ENCODE measurements at places on chromosomes 7 and 10.

GRCh38 chr7:148856578-148856881, 27.6 kb downstream of the EZH2 start:
- DNase-seq = no peak

DNA sequence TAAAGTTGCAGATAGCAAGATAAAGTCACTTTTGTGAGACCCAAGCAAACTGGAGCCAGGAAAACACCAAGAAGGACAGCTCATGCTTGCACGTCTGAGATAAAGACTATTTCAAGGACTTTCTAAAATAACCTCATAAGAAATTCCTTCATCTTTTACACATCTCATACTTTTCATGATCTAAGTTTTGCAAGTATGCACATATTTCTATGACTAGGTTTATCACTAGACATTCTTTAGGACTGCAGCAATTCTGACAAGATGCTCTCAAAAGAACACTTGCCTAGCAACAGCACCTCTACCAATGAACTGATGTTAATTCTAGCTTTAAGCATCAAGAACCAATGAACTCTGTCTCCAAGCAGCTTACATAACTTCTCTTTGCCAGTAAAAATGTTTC, 457.6 kb downstream of the SEMA3D start:
- DNase-seq = no peak

- no peak for DNase-seq
These were observed 23.6 kb downstream of the PITRM1 start for GRCh38 chr10:3148994-3149393.

GRCh38 chr10:32189400-32190084, 133.3 kb upstream of the KIF5B start:
- DNase-seq = no peak

DNA sequence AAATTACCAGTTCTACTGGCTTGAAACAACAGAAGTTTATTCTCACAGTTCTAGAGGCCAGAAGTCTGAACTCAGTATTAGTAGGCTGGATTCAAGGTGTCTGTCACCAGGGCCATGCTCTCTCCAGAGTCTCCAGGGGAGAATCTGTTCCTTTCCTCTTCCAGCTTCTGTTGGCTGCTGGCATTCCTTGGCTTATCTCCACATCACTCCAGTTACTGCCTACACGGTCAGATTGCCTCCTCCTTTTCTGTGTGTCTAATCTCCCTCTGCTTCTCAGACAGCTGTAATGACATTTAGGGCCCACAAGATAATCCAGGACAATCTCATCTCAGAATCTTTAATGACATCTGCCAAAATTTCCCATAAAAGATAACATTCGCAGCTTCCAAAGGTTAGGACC, 36.6 kb downstream of the MAPK8 start:
- no peak for DNase-seq

- no peak for DNase-seq
These were observed 19.6 kb downstream of the SRI start for GRCh38 chr7:88200261-88200660.

- no peak for DNase-seq
These were observed 56.5 kb upstream of the EEPD1 start for GRCh38 chr7:36096460-36097095.

- no peak for DNase-seq
These were observed 43.7 kb downstream of the RNF32 start for GRCh38 chr7:156684251-156684650.

DNA sequence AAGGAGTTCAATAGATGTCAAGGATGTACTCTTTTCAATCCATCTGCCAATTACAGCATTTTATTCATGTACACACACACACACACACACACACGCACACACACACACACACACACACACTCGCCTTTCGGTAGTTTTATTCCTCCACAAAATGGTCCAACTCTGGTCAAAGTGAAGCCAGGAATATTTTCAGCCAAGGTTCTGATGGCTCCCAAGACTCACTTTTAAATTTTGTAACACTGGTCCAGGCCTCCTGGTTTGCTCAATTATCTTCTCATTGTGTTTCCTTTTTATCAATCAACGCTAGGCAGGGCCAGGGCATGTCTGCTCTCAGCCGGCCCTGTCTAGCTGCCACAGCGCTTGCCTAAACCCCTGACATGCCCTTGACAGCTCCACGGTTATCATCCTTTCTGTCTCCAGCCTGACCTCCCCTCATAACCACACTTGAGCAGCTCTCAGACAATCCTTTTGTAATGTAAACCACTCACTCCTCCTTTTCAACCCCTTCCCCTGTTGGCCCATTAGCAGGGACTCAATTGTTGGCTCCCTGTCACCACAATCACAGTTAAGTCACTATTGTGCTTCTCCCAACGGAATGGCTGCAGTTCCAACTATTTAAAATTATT, 115.1 kb downstream of the ICA1 start:
- no peak for DNase-seq

DNA sequence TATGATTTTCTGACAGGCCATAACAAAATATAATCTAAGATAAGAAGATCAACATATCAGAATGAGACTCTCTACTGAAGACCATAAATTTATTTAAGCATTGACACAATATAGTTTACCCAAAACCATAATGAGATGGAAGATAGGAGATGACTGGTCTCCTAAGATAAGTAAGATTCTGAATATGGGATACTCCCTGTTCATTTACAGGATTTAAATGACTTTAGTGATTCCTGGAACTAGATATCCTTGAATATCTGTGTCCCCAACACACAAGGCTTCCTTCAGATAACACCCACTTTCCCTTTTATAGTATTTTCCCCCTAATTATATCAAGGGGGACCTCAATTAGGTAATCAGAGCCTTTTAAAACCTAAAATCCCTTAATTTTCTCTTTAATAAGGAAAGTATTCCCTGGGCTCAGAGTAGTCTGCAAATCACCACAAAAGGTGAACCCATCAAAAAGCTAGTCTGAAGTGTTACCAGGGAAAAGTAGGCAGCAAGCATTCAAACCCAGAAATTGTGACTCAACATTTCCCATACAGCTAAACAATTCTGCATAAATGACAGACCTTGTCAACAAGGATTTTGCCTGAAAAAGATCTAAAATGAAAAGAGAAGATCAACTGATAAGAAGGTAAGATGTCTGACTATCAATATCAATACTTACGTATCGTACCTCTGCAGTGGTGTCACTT, 99.9 kb downstream of the CNOT4 start:
- DNase-seq = no peak

- no peak for DNase-seq
These were observed 597.3 kb upstream of the POT1 start for GRCh38 chr7:125526958-125527357.

DNA sequence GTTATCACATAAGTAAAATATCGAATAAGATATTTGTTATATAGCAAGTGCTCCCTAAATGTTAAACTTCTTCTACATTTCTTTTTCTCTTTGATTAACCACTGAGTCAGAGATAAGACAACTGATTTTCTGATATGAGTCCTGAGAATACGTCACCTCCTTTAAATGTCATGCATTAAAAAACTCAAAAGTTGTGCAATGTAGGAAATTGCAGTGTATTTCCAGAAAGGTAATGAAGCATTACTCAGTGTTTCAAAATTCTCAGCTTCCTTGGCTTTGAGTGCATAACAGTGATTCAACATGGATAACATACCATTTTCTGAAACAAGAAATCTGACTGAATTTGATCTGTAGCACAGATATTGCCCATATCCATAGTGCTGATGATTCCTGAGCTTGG, 155.8 kb downstream of the BMPER start:
- no peak for DNase-seq

DNA sequence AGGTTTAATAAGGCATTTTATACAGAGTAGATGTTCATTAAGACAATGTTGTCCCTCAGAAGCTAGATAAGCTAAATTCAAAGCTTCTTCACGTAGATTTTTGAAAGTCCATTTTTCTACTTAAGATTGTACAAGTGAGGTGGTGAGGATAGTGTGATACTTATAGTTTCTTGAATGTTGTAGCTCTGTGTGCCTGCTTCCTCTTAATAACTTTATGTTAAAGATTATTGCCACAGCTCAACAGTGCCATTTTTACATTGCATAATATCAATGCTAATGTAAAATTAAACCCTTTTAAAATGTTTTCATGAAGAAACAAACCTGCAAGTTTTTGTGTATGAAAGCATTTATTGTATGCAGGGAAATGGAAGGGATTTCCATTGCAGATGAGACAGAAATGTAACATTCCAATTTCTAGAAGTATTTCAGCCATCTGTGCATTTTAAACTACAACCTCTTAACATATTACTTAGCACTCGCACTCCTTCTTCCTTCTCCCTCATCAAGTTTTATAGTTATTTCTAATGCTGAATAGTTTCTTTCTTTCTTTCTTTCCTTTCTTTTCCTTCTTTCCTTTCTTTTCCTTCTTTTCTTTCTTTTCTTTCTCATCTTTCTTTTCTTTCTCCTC, 212.0 kb downstream of the TWIST1 start:
- no peak for DNase-seq
